ENCODE measurements at places on chromosomes 4 and X.
A peak's percentile ranks its signal among the peaks of the same experiment; 100 is the strongest.

DNA sequence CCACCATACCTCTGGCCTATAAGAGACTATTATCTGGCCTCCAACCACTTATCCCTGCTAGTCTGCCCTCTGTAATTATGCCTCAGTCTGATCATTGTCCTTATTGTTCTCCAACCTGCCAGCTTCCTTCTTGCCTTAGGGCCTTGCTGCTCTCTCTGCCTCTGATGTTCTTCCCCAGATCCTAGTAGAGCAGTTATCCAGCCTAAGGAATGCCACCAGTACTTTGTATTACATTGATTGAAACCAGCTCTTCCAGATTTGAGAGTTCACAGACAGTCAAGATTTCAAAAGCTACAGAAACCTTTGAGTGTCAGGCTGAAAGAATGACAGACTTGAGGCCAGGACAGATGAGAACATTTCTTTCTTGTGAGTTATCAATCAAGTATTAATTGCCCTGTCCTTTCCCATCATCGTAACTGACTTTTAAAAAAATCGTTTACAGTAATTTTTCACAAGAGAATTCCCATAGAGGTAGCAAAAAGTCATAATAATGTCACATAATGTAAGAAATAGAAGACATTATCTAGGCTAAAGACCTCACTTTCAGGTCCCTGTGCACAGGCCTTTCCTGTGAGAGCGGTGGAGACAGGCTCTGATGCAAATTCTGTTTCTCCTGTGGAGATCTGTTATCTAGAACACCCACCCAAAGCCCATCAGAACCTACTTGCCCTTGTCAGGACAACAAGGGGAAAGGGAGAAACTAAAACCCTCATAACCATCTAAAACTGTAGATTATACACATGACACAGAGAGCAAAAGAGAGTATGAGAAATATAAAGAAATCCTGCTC, 64.1 kb upstream of the GUCY1A1 start:
- DNase-seq = no peak

GRCh38 chr4:68630371-68630770, 40.1 kb downstream of the UGT2B15 start:
- DNase-seq = no peak

DNA sequence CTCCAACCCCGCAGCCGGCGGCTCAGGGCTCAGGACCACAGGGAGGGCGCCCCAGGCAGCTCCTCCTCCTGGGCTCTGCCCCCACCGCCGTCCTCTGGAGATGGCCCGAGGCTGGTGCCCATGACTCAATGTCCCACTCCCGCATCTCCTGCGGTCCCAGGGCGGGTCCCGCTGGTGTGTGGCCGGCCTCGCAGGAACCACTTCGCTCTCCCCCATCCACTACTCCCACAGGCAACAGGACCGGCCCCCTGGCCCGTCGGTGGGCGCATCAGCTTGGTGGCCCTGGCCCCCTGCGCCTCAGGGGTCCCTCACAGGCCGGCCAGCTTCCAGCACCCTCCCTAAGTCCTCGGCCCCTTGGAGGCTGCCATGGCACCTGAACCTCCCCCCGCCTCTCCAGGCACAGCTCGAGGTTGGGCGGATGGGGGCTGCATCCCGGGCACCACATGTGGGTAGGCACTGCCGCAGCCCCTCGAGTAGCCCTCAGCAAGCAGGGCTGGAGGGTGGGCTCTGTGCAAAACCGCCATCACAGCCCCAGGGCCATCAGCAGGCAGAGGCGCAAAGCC, 22.8 kb upstream of the SPON2 start:
- no peak for DNase-seq

DNA sequence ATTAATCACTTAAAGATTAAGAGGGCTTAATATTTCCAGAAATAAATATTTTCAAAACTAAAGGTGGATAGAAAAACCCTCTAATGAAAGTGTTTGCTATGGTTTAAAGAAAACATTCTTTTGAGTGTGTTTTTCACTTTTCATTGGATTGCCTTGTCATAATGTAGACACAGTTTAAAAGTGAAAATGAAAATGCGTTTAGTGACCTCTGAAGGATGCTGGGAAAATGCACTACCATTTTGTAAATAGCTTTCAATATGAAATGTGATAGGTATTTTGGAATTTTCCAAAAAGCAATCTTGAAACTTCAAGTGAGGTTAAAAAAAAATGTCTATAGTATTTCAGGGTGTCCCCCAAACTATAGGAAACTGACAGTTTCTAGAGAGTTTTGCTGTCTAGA, 642.2 kb downstream of the C4orf33 start:
- no peak for DNase-seq

DNA sequence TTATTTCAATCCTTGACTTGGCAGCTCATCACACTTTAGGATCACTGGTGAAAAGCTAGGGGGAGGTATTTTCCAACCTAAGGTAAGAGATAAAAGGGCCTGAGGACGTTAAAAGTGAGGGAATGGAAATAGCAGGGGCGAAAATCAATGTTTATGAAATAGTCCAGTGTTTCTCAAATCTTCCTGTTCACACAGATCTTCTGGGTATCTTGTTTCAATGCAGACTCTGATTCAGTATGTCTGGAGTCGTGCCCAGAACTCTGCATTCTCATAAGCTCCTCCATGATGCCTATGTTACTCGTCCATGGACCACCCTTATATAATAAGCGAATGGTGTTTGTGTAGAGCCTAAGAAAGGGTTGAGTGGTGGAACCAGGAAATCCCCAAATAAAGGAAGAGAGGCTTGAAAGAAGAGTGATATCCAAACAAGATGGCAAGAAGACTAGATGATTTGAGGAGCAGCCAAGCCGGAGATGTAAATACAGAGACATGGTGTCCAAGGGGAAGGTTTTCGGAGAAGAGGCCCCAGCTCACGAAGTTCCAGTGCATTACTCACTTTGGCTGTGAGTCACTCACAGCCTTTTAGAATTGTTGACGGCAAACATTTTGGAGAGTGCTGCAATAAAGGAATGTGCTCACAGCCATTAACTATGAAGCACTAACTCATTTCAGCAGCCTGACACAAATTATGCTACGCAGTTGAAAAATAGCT, 215.6 kb upstream of the PPARGC1A start:
- DNase-seq = peak; percentile 90

- no peak for DNase-seq
Measured at GRCh38 chr4:176464748-176465147, 145.0 kb downstream of the SPCS3 start.

DNA sequence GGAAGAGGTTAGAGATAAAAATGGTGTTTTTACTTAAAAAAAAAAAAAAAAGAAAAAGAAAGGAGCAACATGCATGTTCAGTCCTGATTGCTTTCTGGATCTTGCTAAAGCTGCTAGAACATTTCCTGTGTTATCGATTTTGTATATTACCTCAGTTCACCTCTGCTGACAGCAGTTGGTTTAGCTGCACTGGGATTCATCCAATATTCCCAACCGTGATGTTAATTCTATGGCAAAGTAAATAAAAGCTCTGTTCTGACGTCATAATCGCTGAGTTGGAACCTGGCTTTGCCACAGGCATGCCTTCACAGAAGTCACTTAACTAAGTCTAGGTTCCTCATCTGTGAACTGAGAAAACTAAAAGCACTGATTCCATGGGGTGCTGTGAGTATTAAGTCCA, 90.7 kb upstream of the SORBS2 start:
- DNase-seq = no peak

DNA sequence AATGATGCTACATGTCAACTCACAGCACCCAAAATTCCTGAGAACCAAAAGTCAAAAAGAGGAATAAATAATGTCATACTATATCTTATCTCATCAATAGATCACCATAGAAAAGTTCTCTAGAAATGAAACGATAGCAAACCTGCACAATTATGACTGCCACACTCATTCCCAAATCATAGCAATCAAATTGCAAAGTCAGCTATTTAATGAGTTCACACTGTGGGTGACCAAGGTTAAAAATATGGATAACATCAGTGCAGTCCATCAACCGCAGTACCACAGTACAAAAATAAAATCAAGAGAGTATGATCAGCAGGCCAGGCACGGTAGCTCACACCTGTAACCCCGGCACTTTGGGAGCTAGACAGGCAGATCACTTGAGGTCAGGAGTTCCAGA, 62.3 kb downstream of the ATRX start:
- DNase-seq = no peak

GRCh38 chrX:130594453-130594916, 192.7 kb downstream of the RBMX2 start:
- DNase-seq = no peak

DNA sequence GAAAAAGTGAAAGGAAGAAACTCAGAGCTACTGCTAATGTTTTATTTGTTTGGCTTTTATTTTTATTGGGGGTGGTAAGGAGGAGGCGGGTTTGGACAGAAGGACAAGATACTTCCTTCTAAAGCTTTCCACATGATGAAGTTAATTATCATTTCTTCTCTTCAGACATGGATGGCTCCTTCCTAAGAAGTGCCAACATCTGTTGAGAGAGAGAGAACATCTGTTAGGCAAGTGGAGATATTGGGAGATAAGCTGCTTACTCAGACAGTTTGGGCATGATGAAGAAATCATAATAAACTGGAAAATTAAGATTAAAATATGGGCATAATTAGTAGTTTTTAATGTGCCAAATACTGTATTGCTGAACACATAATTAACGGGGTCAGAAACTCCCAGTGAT, 535.7 kb upstream of the INTU start:
- DNase-seq = no peak

GRCh38 chr4:13783800-13784411, 156.4 kb upstream of the BOD1L1 start:
- DNase-seq = peak; percentile 52

DNA sequence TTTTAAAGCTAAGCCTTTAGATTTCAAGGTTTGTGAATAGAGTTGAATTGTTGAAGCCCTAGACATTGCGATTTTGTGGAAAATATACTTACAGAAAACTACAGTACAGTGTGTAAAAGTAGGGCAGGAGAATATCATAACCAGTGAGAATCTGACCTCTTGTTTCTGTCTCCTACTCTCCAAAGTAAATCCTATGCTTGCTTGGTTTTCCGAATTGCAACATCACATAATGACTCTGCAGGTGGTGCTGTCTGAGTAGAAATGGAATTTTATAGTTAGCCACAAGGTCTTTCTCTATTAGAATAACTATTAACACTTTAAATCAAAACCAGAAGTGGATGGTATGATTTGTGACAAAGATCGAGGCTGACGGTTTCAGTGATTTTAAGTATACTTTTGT, 505.6 kb downstream of the RAPGEF2 start:
- no peak for DNase-seq

DNA sequence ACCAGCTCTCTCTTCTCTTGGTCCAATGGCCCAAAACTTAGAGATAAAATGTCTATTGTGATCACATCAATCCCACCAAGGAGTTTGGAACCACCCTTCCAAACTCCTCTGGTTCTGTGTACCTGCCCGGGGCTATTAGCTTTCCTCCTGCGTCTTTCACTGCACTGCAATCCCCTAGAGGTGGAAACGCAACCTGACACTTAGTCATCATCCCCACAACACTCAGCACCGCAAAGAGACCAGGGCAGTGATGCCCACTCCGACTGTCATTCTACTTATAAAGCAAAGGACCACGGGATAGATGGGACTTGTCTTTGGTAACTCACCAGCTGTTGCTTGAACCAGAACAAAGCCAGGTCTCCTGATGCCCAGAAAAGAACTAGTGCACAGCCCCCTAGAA, 22.0 kb downstream of the AFAP1 start:
- DNase-seq = no peak

GRCh38 chr4:80182237-80182866, 15.0 kb upstream of the PRDM8 start:
- DNase-seq = no peak

- DNase-seq = no peak
Measured at GRCh38 chrX:475926-476723, 89.4 kb upstream of the PPP2R3B start.

- peak; percentile 61 for DNase-seq
Measured at GRCh38 chr4:92241094-92241493, 62.7 kb upstream of the GRID2 start.

DNA sequence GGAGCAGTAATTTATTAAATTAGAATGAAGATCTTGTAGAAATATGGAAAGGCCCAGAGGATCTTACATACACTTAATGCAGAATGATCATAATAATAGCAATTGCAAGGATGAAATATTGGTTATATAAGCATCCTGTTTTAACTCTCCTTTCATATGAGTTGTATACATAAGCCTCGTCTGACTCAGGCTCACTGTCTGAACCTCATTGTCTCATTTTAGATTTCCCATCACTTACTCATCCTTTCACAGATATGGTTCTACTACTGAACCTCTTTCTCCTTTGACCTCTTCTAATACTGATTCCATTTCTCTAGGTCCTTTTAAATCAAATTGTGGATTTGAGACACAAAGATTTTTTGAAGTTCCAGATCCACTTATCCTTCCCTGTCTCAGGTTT, 277.3 kb upstream of the TRPC5 start:
- no peak for DNase-seq

DNA sequence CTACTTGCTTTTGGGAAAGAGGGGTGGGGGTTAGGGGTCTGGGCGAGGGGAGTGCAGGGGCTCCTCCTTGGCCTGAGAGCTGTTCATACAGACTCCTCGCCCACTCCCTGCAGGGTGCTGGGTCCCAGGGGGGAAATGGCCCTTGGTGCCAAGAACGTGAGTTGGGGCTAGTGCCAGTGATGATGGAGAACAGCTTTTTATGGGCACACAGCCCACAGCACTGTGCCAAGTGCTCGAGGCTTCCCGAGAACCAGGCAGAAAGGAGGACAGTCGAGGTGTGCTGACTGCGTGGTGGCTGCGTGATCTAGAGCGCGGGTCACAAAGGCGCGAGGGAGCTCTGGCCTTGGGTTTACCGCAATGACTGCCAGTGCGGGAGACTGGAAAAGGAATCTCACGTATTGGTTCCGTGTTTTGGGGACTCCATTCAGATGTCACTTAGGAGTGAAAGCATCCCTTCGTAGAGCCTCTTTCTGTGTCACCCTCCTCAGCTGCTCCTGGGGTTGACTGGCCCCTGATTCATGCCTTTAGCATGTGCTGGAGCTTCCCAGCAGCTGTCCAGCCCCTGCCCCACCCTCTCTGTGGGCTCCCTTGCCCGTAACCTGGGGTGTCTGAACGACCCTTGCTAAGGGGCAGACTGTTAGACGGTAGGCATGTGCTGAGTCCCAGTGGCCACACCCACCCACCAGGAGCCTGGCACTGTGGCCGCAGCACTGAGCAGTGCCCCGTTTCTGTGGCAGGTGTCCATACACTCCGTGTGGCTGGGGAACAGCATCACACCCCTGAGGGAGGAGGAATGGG, 20.9 kb upstream of the MSANTD1 start:
- no peak for DNase-seq

DNA sequence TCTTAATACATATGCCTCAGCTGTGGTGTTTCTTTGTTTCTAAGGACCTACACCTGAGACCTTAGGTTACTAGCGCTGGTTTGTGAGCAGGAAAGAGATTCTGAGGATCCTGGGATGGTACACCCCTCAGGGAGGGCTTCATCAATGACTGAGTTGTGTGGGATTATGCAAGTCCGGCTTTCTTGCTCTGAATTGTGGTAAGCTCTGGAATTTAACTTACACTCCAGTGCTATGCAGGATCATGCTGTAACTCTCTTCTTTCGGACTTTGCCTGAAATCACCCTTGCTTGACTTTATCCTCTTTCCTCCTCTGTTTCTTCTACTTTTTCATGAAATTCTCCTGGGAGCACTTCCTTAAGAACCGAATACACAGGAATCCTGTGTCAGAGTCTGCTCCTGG, 431.5 kb upstream of the BOD1L1 start:
- DNase-seq = peak; percentile 7

- DNase-seq = no peak
Measured at GRCh38 chr4:134934036-134934808, 732.6 kb upstream of the PABPC4L start.

- DNase-seq = peak; percentile 73
Measured at GRCh38 chr4:84750260-84750959, 167.5 kb downstream of the CDS1 start.

GRCh38 chrX:108088511-108088910, 2.8 kb downstream of the PSMD10 start:
- DNase-seq = no peak
